Activated CD4-positive, alpha-beta T cell treated with anti-CD3 and anti-CD28 coated beads, Interleukin-2, amount 10 ng/mL, durations not matched to agents 7 days and 5 days (primary cell): ENCODE measurements at places on chromosomes 16 and 17.

- DNase-seq, result no peak
These were observed 8.9 kb downstream of the ANKRD11 start for GRCh38 chr16:89481356-89481955.

DNA sequence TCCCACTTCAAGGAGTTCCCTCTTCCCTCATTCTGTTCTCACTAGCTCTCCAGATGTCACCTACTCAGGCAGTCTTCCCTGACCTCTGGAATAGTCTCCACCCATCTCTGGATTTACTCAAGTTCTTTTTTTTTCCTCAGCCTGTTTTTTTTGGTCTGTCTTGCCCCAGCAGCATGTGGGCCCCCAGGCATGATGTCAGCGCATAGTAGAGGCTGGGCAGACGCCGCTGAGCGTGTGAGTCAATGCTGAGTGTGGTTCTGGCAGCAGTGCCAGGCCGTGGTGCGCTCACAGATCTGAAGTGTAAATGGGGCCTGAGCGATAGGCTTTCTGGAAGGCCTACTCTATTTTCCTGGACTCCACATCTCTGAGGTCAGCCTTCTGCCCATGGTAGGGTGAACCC, 2.7 kb upstream of the KCNJ18 start:
- DNase-seq, result no peak

DNA sequence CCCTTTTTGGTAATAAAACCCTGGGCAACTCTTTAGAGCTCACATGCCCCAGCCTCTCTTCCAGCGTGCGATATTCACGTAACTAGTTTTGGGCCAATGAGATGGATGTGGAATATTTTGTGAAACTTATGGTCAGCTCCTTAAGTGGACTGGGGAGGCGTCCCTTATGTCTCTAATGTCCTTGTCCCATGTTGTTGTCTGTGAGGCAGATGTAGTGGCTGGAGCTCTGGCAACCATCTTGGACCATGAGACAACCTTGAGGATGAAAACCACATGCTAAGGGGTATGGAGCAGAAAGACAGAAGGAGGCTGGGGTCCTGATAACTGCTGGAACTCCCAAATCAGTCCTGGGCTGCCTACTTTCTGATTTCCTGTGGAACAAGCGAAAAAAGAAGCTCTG, 31.4 kb upstream of the GPRC5B start:
- DNase-seq, result no peak

GRCh38 chr16:89374393-89374960, 115.9 kb downstream of the ANKRD11 start:
- DNase-seq, result no peak

DNA sequence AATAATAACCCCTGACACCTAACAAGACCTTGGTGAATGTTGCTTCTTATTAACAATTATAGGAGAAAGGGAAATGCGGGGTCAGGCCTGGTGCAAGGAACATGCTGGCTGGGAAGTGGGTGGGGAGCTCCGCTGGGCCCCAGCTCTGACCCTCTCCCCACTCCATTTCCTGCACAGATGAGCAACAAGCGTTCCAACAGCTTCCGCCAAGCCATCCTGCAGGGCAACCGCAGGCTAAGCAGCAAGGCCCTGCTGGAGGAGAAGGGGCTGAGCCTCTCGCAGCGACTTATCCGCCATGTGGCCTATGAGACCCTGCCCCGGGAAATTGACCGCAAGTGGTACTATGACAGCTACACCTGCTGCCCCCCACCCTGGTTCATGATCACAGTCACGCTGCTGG, 23.0 kb downstream of the RHBDL3 start:
- no peak for DNase-seq

DNA sequence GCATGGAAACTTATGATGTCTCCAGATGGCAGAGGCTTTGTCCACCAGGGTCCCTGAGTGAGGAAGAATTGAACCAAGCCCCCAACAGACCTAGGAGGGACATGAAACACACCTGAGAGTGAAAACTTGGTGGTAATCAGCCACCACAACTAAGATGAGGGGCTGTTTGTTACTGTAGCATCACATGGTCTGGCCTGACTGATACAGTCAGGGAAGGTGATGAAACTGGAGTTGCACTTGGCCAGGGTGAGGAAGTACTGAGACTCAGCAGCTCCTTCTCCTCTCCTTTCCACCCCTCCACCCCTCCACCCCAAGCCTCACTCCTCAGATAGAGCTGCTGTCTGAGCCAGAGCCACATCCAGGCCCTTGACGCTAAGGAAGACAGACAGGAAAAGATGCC, 37.2 kb downstream of the C16orf82 start:
- DNase-seq, result no peak
